ENCODE measurements at places on chromosomes 2 and 18. TPM values are rescaled to one million over a fixed set of nuclear protein-coding genes. Genes with fewer than 3 reads are reported as not detected.

GRCh38 chr2:235870515-235870914, 297.7 kb downstream of the GBX2 start:
- DNase-seq: no peak

GRCh38 chr18:5237083-5237722, 40.1 kb upstream of the AKAIN1 start:
- no peak for DNase-seq

DNA sequence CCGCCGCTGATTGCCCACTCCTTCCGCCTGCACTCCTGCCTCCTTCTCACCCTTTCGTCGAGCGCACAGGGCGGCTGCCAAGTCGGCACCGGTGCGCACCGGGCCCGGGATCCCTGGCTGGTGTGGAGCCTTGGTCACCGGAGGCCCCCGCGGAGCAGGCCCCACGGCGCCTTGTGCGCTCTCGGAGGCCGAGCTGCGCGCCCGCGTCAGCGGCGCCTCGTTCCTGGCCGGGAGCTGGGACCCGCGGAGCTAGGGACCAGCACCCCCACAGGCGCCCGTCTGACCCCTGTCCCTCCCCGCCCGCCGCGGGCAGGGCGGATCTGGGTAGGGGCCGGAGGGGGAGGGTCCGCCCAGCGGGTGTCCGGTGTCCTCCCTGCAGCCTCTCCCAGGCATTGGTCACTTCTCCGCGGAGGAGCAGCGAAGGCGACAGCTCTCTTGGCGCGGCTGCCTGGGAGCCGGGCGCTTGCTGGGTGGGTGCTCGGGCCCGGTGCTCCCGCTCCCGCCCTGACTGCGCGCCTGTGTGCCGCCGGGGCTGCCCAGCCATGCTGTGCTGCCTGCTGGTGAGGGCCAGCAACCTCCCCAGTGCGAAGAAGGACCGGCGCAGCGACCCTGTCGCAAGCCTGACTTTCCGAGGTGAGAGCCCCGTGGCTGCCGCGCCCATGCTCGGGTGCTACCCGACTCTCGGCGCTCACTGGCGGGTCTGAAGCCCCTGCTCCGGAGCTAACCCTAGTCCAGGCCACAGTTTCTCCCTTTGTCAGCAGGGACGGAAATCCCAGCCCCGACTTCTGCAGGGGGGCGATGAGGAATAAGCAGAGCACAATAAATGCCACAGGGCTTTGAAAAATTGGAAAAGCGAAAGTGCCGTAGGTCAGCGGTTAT, 13.2 kb downstream of the DYSF start:
- peak; percentile 65 for DNase-seq

- DNase-seq: peak; percentile 79
These were observed 776 bp downstream of the EMILIN2 start for GRCh38 chr18:2847317-2848246.

GRCh38 chr2:129396980-129397599, 582.4 kb upstream of the RAB6C start:
- DNase-seq: peak; percentile 58

DNA sequence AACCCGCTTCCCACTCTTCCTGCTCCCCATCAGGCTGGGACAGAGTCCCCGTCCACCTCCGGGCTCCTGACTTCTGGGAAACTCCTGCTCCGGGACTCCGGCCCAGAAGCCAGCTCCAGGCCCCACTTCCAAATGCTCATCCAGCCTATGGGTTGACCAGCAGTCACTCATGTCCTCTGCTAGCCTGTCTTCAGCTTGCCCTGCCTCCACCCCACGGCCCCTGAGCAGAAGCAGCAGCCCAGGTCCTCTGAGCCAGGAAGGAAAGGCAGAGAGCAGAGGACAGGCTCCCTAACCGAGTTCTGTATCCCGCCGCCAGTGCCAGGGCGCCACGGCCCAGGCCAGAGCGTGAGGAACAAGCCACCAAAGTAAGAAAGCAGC, 86.4 kb upstream of the ID2 start:
- DNase-seq: no peak

- no peak for DNase-seq
These were observed 34.0 kb upstream of the STRN start for GRCh38 chr2:37000318-37000717.

GRCh38 chr2:8980096-8980495, 23.4 kb downstream of the MBOAT2 start:
- DNase-seq: no peak

DNA sequence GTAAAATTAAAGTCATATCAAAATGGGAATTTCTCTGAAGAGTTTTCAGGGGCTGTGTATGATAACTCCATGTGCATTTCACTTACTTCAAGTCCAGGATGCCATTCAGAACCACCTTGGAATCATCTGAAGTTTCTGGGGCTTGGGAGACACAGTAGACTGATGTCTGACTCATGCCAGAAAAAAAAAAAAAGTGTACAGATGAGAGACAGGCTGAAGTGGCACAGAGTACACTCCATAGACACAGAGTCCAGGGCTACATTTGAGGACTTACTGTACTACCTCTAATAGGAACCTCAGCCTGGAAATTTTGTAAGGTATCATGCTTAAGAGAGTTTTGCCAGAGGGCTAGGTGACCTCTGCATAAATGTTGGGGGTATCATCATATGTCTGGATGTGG, 92.0 kb downstream of the SS18 start:
- no peak for DNase-seq

DNA sequence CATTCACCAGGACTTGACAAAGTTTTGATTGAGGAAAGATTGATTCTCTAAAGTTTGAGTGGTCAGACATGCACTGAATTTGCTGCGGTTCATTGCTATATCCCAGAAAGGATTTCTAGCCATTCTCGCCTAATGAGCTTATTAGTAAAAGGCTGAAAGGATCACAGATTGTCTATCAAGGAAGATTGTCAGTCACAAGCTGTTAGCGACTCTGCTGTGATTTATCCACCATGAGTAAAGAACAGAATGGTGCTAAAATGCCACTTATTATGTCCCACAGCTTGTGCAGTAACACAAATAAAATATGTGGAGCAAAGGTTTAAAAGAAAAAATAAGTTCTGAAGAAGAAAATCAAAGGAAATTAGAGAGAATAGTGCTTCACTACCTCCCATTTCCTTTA, 701.2 kb upstream of the CDH7 start:
- DNase-seq: no peak

GRCh38 chr2:181066333-181066732, 85.9 kb downstream of the UBE2E3 start:
- no peak for DNase-seq

GRCh38 chr18:22608847-22609246, 191.1 kb upstream of the CTAGE1 start:
- no peak for DNase-seq

DNA sequence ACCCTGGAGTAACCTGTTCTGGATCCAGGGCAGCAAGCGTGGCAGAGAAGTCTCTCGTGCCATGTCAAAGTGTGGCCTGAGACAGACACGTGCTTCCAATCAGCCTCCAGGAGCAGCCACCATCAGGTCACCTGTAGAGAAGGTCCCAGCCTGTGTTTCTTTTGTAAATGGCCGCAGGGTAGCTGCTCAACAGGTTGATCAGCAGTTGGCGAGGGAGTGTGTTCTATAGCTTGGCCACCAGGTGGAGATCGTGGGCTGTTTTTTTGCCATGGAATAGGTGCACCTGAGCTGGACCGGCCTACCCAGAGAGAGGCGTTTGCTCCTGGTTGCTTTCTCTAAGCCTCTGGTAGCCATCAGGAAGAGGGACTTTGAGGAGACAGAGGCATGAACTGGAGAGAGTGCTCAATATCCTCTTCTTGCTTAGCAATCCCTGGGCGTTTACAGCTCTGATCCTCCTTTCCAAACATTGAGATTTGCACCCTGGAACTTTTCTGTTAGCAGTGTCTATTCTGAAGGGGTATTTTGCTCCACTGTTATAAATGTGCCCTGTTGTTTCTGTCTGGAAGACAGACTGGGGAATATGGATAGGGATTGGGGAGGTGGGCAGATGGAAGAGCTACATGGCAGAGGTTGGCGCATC, 34.2 kb upstream of the EN1 start:
- DNase-seq: peak; percentile 86

- DNase-seq: no peak
These were observed 71.8 kb downstream of the ID2 start for GRCh38 chr2:8753609-8754008.

DNA sequence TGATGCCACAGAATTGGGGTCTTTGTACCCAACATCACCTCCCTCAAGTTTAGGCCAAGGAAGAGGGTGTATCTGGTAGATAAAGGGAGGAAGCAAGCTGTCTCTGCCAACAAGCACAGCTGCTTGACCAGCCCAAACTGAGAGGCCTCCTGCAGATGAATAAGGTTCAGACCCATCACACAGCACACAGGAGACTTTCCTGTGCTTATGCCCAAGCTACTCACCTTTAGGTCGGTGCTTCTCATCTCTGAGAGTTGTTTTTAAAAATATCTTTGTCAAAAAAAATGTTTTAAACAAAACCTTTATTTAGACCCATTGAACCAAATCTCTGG, 24.7 kb upstream of the SP3 start:
- DNase-seq: no peak

DNA sequence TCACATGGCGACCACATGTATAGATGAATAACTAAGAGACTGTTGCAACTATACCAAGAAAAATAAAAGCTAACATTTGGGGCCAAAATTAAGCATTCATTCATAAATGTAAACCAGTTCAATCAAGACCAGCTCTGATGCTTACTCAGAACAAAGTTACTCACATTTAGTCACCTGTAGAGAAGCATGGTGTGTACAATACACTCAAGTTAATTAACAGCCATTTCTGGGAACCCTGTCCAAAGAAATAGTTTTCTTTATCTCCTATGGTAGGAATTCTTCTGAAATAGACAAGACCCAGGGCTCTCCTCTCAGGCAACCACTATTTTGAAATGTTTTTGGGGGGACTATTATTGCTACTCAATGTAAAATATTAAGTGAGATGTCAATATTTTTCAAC, 1.6 kb downstream of the SCN3A start:
- DNase-seq: no peak

- DNase-seq: peak; percentile 79
These were observed at the start of gene ZNF521 for GRCh38 chr18:25351777-25352628. Gene ZNF521 (minus strand): TSS chr18:25352166. CDS start chr18:25350946, 1,220 bp downstream.

- DNase-seq: no peak
These were observed 17.2 kb downstream of the SULT1C2 start for GRCh38 chr2:108305901-108306300.

GRCh38 chr18:10928011-10928771, 221.2 kb downstream of the PIEZO2 start:
- no peak for DNase-seq

DNA sequence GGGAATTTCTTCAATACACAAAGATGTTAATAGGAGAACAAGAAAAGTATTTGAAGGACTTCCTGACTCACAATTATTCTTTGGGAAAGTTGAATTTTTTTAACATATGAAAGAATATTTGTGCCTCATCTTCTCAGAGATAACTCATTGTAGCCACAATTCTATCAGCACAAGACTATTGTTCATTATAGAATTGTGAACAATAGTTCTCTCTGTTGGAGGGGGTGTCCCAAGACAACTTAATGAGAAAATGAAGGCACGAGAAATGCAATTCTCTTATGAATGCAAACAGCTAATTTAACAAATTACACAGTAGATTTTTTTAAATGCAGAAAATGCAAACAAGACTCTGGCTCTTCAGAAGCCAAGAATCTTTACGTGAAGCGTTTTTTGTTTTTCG, 157.0 kb downstream of the BARD1 start:
- no peak for DNase-seq

DNA sequence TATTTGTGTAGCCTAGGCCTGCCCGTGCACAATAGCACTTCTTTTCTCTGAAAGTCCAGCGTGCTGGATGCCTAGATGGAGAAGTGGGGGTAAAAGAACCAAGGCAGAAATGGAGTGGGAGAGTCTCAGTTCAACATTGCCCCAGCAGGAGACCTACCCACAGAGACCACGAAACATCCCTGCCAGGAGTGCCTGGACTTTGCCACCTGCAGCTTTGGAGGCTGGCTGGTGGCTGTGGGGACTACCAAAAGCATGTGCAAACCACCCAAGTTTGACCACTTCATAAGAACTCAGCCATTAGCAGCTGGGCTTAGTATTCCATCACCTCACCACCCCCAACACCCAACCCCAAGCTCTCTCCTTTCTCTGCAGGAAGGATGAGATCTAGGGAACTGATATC, 416.9 kb upstream of the ID2 start:
- DNase-seq: no peak

GRCh38 chr18:12628706-12629702, 28.9 kb downstream of the SPIRE1 start:
- DNase-seq: no peak

DNA sequence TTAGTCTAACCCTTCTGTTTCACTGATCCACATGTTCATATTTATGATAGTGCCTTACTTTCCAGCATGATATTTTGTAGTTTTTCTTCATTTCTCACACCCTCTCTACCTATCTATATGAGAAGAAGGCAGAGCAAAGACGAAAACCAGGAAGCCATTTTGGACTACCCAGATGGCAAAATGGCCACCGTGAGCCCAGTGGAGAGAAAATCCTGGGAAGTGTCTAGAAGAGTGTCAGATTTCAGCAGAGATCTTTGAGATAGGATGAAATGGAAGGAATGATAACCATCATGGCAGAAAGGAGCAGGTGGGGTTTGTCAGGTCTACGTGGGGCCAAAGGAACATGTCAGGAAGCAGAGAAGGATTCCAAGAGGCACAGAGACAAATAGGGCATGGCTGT, 84.0 kb upstream of the MYCN start:
- DNase-seq: no peak

- no peak for DNase-seq
These were observed 150.4 kb upstream of the ITGA4 start for GRCh38 chr2:181306785-181307184.

DNA sequence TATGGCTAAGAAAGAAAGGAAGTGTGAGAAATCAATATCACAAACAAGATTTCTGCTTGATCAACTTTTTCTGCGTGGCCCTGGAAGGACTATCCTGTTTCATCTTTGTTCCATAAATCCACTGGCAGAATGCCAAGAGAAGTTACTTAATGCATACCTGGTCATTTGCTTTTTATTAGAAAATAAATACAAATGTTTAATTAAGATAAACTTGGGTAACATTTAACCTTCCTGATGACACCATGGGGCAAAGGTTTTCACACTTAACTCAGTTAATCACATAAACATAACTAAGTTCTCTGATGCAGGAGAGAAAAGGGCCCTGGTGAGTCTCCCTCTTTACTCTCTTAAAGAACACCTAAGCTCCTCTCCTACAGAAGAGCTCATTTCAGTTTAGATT, 203.3 kb downstream of the AFF3 start:
- no peak for DNase-seq

- DNase-seq: no peak
These were observed 68.8 kb upstream of the KCTD1 start for GRCh38 chr18:26617151-26617554.

- no peak for DNase-seq
These were observed 69.6 kb upstream of the SCN1A start for GRCh38 chr2:166197446-166197845.

DNA sequence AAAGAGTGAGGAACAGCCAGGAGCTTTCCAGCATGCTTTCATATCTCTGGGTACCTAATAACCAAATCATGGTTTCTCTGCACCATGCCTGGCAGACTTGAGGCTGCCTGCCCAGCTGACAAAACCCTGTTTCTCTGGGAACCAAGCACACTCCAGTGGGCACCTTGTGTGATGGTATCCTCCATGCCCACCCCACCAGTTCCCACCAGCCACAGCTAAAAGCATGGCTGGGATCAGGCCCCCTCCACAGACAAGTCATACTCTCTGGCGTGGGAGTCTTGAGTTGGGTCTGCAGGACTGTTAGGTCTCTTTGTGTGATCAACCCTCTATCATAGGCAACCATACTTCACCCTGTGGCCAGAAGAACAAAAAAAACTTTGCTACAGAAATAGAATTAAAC, 56.0 kb downstream of the TMEM163 start:
- peak; percentile 34 for DNase-seq

The GFPT1 gene
- 50.6 TPM for total RNA-seq

The DSG1 gene
- total RNA-seq: not detected

The SNED1 gene
- total RNA-seq: 1.9 TPM

The CD302 gene
- total RNA-seq: 0.54 TPM

The CENPO gene
- 44.0 TPM for total RNA-seq
